ENCODE measurements at places on chromosomes 7 and 10. TPM values are rescaled to one million over a fixed set of nuclear protein-coding genes. Genes with fewer than 3 reads are reported as not detected.

The HABP2 gene
- 0.72 TPM for total RNA-seq

DNA sequence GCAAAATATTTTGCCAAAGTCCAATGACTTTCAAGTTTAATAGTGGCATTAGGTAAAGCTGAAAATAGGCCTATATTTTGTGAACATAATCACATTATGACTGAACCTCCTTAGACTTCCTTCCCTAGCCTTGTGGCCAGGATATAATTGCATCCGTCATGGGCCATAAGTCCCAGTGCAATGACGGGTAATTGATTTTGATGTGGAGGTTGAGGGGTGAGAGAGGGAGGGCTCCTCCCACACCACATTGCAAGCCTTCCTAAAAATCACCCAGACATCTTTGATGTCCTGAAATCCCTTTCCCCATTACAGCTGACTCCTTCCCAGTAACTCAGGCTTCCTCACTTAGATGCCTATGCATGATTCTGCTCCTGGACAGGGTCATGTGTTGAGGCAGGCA lies 25.6 kb downstream of the TAS2R41 start:
- H3K27me3 ChIP-seq = no peaks in the 10 kb centered on the region
- peaks cover 1% of the 10 kb centered on the region for H3K4me1 ChIP-seq
- H3K36me3 ChIP-seq = no peaks in the 10 kb centered on the region

The TMEM236 gene
- 0.20 TPM for total RNA-seq

DNA sequence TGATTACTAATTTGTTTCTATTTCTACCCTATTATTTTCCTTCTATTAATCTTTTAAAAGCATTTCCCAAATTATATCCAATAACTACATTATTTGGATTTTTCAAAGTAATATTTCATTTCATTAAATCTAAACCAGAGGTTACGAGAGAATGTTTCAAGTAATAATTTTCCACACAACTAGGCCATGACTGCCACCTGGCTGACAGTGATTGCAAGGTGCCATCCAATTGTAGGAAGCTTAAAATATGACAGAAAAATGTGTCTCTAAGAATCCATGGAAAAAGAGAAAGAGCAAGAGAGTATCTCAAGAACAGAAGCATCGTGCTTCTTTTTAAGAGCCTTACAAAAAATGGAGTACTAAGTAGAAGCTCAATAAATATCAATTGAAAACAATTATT lies 48.7 kb downstream of the TPK1 start:
- no peak overlapping the region for H3K27ac ChIP-seq
- H3K4me3 ChIP-seq = no peak overlapping the region
- no peak for DNase-seq
- H3K4me1 ChIP-seq = no peaks in the 10 kb centered on the region
- H3K27me3 ChIP-seq = no peaks in the 10 kb centered on the region

GRCh38 chr7:132521423-132521822 lies 54.8 kb downstream of the PLXNA4 start:
- no peak for DNase-seq
- no peak overlapping the region for H3K27ac ChIP-seq
- peaks cover 12% of the 10 kb centered on the region for H3K4me1 ChIP-seq
- H3K4me3 ChIP-seq = no peak overlapping the region

The LEP gene
- total RNA-seq = not detected

DNA sequence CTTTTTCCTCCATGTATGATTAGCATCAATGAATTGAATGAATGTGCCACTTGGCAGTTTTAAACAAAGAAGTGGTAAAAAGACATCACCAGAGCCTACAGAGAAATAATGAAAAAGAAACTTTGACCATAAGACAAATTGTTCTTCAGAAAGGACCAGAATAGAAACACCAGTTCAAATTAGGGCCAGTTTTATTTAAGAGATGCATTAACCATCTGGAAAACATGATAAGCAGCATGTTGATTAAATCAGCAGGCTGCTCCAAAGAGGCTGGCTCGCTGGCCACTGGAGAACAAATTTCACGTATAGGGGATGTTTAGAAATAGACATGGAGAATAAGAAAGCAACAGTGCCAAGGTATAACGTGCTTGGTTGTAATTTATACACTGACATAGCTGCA lies 242.3 kb upstream of the AOAH start:
- H3K27me3 ChIP-seq = no peaks in the 10 kb centered on the region
- H3K36me3 ChIP-seq = no peaks in the 10 kb centered on the region
- DNase-seq = no peak
- H3K4me3 ChIP-seq = no peak overlapping the region

DNA sequence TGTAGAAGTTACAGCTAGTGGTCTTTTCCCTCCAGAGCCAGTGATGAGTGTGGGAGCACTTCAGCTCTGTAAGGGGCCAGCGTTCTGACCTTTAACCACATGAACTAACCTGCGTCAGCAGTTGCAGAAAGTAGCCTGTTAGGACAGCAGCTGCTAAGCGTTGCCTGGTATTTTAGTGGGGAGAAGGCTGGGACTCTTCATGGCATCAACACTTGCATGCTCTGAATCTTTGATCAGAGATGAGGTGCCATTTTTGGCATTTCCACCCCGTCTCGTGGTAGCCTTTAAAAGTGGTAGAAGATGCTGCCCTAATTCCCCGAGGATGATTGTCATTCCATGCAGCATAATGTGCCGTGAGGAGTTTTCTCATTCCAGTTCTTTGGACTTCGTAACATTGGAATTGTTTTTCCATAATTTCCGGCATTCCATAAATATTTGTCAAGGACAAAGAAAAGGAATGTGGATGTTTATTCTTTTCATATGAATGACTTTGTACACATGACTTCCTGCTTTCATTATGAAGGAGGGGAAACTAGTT lies 92.2 kb downstream of the AVL9 start:
- H3K27me3 ChIP-seq = no peaks in the 10 kb centered on the region
- peak overlapping the region; percentile 33 for H3K27ac ChIP-seq
- peak; percentile 42 for DNase-seq
- no peaks in the 10 kb centered on the region for H3K36me3 ChIP-seq

DNA sequence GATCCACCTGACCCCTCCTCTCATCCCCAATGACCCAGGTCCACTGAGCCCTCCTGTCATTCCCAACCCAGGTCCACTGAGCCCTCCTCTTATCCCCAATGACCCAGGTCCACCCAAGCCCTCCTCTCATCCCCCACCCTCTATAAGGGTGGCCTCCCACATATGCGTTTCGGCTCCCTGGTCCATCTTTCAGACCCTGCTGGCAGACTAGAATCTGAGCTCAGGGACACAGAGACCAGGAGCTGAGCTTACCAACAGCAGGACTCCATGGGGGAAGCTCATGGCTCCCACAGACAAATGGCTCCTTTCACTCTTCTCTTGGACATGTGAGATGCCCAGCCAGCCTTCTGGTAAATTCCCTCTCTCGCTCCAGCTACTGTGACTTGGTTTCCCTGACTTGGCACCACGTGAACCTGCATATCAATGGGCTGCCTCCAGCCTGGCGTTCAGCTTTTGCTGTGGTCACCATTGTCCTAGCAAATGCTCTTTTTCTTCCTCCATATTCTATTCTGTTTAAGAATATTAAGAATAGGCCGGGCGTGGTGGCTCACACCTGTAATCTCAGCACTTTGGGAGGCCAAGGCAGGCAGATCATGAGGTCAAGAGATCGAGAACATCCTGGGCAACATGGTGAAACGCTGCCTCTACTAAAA lies 24.8 kb upstream of the INPP5A start:
- peaks cover 24% of the 10 kb centered on the region for H3K4me1 ChIP-seq
- H3K4me3 ChIP-seq = no peak overlapping the region
- H3K27ac ChIP-seq = no peak overlapping the region
- DNase-seq = no peak
- no peaks in the 10 kb centered on the region for H3K36me3 ChIP-seq

DNA sequence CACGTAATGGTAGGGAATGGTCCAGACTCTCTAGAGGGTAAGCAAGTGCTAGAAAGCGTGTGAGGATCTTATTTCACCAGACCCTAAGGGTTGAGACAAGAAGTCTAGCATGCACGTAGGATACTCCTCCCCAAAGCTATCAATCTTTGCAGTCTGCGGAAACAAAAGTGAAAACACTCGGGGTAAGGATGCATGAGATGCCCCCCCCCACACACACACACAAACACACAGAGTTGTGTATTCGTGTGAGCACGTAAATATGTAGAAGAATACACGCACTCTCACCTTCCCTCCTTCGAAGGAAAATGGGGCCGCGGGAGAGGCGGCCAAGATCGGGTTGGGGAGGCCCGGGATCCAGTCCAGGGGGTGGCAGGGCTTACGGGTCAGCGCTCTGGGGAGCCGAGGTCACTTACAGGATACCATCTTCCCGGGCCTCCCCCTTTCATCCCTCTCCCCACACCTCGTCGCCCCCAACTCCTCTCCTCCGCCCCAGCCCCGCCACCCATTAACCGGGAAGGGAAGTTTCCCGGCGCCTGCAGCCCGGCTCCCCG lies 455 bp downstream of the CUL2 start:
- peak overlapping the region; percentile 85 for H3K27ac ChIP-seq
- H3K36me3 ChIP-seq = no peaks in the 10 kb centered on the region
